ENCODE measurements at places on chromosomes 1 and 21. TPM values are rescaled to one million over a fixed set of nuclear protein-coding genes. Genes with fewer than 3 reads are reported as not detected.
A peak's percentile ranks its signal among the peaks of the same experiment; 100 is the strongest.

Gene DIRAS3
- total RNA-seq: not detected

Gene ATAD3C
- total RNA-seq: 3.1 TPM

Gene AQP10
- not detected for total RNA-seq

Gene APOBEC4
- not detected for total RNA-seq

Gene GNG12
- total RNA-seq: 31.1 TPM

- DNase-seq: peak; percentile 54
These were observed 494.7 kb upstream of the ADGRL2 start for GRCh38 chr1:81305997-81306452.

- no peak for DNase-seq
These were observed 168.8 kb downstream of the EIF4G3 start for GRCh38 chr1:21007876-21008275.

- no peak for DNase-seq
These were observed 37.2 kb downstream of the GNB1 start for GRCh38 chr1:1853593-1854257.

GRCh38 chr1:82819234-82819633 is 1018.5 kb downstream of the ADGRL2 start:
- DNase-seq: no peak

DNA sequence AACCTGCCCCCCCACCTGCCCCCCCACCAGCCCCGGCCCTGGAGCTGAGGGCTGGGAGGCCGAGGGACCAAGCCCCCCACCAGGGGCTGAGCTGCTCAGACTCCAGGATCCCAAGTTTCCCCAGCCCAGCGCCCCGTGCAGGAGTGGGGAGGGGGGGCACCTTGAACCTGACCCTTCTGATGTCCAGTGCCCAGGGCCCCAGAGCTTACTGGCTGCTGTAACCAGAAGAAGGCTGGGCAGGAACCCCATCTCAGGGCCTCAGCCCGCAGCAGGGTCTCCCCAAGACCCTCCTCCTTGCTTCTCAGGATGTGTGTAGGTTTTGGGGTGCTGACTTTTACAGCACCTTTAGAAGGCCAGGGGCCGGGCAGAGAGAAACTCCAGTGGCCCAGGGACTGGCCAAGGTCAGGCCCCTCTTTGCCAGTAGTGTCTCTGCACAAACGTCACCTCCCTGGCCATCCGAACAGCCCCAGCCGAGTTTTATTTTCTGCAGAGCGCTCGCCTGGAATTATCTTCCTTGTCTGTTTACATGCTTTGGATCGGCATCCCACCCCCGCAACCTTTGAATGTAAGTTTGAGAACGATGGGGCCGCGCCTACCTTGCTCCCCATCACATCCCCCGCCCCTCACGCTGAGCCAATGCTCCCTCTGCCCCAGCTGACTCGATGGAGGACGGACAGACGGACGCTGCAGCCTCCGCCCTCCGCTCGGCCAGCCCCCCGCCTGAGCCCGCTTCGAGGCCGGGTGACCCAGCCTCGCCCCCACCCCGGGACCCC is 70.1 kb upstream of the CASZ1 start:
- no peak for DNase-seq

- DNase-seq: no peak
These were observed 16.9 kb downstream of the ALDH4A1 start for GRCh38 chr1:18885311-18886002.

- DNase-seq: peak; percentile 11
These were observed 4.5 kb downstream of the LIN9 start for GRCh38 chr1:226304291-226304955.

DNA sequence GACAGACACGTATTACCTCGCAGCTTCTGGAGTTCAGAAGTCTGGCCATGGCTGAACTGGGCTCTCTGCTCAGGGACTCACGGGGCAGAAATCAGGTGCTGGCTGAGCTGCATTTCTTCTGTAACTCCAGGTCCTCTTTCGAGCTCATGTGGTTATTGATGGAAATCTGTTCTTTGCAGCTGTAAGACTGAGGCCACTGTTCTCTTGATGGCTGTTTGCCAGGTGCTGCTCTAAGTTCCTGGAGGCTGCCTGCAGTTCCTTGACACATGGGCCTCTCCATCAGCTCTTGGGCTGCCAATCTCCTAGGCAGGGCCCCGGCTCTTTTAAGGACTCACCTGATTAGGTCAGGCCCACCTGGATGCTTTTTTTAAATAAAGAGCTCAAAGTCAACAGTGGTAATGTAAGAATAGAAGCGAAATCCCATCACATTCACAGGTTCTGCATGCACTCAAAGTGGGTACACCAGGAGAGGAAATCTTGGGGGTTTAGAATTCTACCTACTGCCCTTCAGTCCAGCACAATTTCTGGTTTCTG is 139.1 kb downstream of the KAZN start:
- DNase-seq: no peak

All from HT-29 (cell line).